ENCODE measurements at places on chromosomes 16 and 17. TPM values are rescaled to one million over a fixed set of nuclear protein-coding genes. Genes with fewer than 3 reads are reported as not detected.

APPBP2 gene
- 14.2 TPM for total RNA-seq

TBC1D3B gene
- total RNA-seq, result 2.4 TPM

EVI2A gene
- not detected for total RNA-seq

TBC1D3C gene
- not detected for total RNA-seq

HOXB1 gene
- total RNA-seq, result not detected

ITGAD gene
- not detected for total RNA-seq

CCL16 gene
- not detected for total RNA-seq

NHLRC4 gene
- total RNA-seq, result 0.25 TPM

RAB37 gene
- total RNA-seq, result 3.1 TPM

MAPT gene
- total RNA-seq, result 1.9 TPM

KRT222 gene
- 0.30 TPM for total RNA-seq

MYH2 gene
- not detected for total RNA-seq

TMEM132E gene
- total RNA-seq, result not detected

LRRC75A gene
- total RNA-seq, result 1.2 TPM

ABCC11 gene
- 0.20 TPM for total RNA-seq

KRT20 gene
- total RNA-seq, result 0.22 TPM

PRAC2 gene
- total RNA-seq, result not detected

KRT31 gene
- total RNA-seq, result not detected

KRT24 gene
- total RNA-seq, result not detected

NKD1 gene
- 0.54 TPM for total RNA-seq

LYRM1 gene
- total RNA-seq, result 27.6 TPM

RGS11 gene
- 2.7 TPM for total RNA-seq

PRPF8 gene
- total RNA-seq, result 337 TPM

BIRC5 gene
- 101 TPM for total RNA-seq

SERPINF2 gene
- total RNA-seq, result 1.2 TPM

AXIN2 gene
- 0.96 TPM for total RNA-seq

CEP295NL gene
- 0.31 TPM for total RNA-seq

MEIOB gene
- 2.2 TPM for total RNA-seq

ACSM2A gene
- total RNA-seq, result not detected

LLGL2 gene
- 25.5 TPM for total RNA-seq

FBF1 gene
- 8.9 TPM for total RNA-seq

USP31 gene
- total RNA-seq, result 11.4 TPM

HEATR9 gene
- total RNA-seq, result not detected
